ENCODE measurements at places on chromosomes 1 and 21.

- no peak for DNase-seq
These were observed 52.8 kb upstream of the EDN2 start for GRCh38 chr1:41537251-41537650.

- no peak for DNase-seq
These were observed 166.7 kb downstream of the SIPA1L2 start for GRCh38 chr1:232463225-232463624.

GRCh38 chr1:50424884-50425375 lies 1.7 kb upstream of the DMRTA2 start:
- DNase-seq, result no peak

- DNase-seq, result no peak
These were observed 28.3 kb downstream of the NEK7 start for GRCh38 chr1:198185146-198185545.

DNA sequence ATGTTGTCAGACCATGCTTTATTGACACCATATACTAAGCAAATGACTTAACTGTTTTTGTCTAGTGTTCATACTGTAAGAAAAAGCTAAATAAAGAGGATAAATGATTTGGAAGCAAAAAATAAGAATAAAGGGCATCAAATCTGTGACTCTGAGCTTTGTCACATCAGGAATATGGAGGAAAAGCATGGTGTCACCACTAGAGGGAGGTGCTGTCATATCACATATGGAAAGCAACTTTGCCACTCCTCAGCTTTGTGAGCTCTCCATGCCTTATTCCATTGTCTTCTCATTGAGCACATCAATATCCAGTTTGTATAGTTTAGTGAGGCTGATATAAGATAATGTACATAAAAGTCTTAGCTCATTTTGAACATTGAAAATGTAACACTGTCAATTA lies 20.8 kb upstream of the GBP1 start:
- DNase-seq, result no peak

DNA sequence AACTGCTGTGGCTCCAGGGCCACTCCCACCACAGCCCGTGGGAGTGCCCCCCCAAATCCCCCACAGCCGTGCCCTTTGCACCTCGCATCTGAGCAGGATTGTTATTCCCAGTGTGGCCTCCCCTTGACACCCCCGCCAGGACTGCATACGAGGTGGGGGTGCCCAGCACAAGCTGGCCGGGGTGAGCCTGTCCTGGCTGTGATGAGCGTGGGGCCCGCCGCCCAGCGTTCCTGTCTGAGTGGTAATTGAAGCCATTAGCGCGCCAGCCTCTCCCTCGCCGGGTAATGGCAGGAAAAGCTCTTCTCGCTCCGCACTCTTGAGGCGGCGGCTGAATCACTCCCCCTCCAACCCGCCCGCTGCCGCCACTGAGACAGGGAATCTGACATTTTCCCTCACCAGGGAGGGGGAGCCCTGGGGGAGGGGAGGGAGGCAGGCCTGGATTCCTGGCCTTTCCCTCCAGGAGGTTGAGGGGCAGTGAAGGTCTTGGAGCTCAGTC lies 27.7 kb downstream of the PTPRF start:
- DNase-seq, result no peak

- DNase-seq, result no peak
These were observed 92.5 kb upstream of the SIM2 start for GRCh38 chr21:36606287-36606982.

- no peak for DNase-seq
These were observed 3.2 kb upstream of the CACNA1S start for GRCh38 chr1:201115390-201115937.

DNA sequence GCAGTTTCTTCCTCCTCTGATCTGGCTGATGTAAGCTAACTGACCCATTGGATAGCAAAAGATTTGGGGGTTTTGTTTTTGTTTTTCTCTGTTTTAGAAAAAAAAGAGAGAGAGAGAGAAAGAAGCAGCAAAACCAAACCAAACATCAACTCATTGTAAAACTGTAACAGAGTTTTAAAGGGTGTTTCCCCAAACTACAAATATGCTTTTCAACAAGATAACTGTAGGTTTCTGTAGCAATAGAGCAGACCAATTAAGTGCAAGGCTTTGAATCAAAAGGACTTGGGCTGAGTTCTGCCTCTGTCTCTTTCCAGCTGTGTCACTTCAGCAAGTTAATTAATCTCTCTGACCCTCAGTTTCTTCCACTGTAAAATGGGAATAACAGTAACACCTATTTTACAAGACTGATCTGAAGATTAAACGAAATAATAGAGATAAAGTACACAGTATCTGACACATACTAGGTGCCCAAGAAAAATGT lies 44.5 kb downstream of the RRAGC start:
- DNase-seq, result no peak

DNA sequence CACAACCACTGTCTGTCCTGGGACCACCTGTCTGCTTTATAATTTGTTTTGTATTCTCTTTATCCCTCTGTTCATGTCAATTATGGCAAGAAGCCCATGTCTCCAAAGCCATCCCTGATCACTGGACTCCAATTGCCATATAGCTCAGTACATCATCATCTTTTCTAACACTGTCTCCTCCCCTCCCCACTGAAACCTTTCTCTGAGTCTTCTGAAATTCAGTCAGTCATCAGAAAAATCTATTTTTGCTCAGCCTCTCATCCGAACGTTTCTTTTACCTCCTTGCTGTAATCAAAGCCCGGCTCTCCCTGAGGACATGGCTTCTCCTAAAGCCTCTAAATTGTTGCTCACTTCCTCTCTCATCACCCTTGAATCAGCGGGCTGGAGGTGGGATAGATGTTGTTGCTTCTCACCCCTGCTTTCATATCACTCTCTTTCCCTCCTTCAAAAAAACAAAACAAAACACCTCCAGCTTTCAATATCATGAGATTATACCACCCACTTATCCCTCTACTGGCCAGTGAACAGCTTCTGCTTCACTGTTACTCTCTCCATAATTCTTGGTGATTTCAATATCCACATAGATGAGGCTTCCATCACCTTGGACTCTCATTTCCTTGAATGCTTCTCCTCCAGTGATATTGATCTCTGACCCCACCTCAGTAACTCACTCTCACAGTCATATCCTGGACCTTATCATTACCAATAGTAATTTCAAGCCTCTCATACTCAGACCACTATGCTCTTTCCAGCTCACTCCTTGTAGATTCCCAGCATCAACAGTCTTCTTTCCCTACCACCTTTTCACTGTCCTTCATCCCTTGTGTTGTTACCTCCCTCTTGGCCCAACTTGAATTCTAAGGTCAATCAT lies 27.8 kb downstream of the RAB3B start:
- no peak for DNase-seq

DNA sequence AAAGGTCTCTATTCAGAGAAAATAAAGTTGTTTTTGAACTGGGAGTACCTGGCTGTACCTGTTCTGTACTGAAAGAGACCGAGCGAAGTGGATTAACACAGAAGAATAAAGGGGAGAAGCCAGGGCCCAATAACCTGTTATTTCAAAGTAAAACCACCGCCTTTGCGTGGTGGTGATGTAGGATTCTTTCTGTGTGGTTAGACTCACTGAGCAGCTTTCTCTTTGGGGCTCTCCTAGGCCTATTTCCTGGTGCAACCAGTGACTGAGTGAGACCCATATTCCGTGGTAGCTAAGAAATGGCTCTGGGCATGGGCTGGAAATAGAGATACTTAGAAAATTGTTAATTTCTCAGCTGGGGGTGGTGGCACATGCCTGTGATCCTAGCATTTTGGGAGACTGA lies 99.9 kb downstream of the XCL2 start:
- DNase-seq, result no peak

GRCh38 chr1:1179346-1179982 lies 5.8 kb downstream of the TTLL10 start:
- DNase-seq, result no peak

- no peak for DNase-seq
These were observed 53.8 kb upstream of the ZSWIM5 start for GRCh38 chr1:45260244-45260643.

Data from activated CD8-positive, alpha-beta memory T cell treated with anti-CD3 and anti-CD28 coated beads for 24 hours (primary cell).